ENCODE measurements at places on chromosomes 1 and 21.

- peak; percentile 16 for DNase-seq
These were observed 104.7 kb downstream of the DAB1 start for GRCh38 chr1:57319165-57319564.

- DNase-seq, result no peak
These were observed 647 bp downstream of the TSEN15 start for GRCh38 chr1:184052194-184052559.

DNA sequence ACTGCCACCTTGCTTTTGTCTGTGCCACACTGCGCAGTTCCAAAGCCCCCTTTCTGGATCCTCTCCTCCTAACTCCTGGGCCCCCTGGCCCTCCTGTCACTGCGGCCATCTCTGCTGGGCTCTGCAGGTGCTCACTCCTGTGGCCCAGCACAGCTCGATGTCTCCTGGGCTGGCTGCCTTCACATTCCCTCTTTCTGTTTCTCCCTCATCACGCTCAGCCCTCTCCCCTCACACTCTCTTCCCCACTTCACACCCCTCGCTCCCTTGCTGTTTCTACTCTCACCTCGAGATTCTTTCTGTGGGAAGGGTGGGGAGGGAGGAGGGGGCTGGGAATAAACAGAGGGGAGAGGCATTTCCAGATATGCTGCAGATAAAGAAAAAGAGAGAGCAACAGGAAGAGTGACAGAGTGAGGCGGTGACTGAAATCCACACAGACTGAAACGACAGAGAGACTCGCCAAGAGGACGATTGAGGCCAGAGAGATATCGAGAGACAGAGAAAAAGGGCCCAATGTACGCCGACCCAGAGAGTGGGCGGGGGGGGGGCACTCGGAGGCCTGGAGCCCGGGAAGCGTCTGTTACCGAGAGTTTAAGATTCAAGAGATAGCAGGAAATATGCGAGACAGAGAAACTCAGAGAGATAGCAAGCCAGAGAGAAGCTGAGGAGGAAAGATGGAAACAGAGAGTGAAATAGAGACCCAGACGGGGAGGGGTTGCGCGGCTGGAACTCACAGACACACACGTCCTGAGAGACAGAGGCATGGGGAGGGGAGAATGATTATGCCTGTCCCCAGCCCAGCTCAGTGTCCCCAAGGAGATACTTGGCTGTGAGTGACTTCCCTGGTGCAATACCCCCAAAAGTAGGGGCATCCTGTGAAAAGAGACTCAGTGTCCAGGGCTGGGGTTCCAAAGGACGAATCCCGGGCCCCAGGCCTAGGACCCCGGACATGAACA is 666 bp downstream of the CSF3R start:
- DNase-seq, result no peak

GRCh38 chr1:112713466-112714312 is 1.4 kb downstream of the PPM1J start:
- no peak for DNase-seq

DNA sequence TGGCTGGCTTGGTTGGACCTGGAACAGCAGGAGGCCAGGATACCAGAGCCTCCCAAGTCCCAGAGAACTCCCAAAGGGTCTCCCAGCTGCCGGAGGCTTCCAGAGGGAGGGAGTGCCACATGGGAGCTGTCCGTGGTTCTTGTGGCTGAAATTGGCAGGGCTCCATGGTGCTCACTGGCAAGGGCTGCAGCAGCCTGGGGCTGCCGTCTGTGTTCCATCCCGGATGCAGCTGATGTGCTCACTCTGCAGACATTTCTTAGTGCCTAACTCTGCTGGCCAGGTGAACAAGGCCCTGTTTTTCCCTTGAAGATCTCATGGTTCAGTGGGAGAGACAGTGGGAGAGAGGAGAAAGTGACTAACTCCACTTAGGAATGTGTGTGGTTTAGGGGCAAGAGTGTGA is 261.1 kb downstream of the CAMTA1 start:
- DNase-seq, result peak; percentile 17

- no peak for DNase-seq
These were observed 29.8 kb downstream of the TTC13 start for GRCh38 chr1:230948903-230949302.

DNA sequence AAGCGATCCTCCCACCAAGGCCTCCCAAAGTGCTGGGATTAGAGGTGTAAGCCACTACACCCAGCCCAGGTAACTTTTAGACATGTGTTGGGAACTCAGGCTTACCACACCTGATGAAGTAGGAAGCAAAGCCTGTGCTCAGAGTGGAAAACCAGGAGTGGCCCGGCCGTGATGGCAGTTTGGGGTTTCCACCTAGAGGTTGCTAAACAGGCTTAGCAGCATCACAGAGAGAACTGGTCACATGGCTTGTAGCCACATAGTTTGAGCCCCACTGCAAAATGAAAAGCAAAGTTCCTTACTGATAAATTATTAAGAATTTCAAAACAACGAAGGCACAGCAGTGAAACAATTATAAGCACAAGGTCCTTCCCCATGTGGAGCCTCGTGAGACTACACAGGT is 142.6 kb upstream of the CXADR start:
- no peak for DNase-seq

DNA sequence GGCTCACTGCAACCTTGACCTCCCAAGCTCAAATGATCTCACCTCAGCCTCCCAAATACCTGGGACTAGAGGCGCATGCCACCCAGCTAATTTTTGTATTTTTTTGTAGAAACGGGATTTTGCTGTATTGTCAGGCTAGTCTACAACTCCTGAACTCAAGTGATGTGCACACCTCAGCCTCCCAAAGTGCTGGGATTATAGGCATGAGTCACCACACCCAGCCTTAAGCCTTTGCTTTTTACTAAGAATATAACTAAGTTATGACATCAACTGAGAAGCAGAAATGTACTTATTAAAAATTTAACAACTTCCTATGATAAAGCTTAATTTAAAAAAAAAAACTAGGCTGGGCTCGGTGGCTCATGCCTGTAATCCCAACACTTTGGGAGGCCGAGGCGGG is 8.9 kb upstream of the LSS start:
- no peak for DNase-seq
